ENCODE measurements at places on chromosomes 1 and 21.

GRCh38 chr1:201939148-201939547, 7.2 kb downstream of the LMOD1 start:
- no peak for DNase-seq
- no peaks in the 10 kb centered on the region for H3K4me1 ChIP-seq
- no peaks in the 10 kb centered on the region for H3K36me3 ChIP-seq
- no peak overlapping the region for H3K4me3 ChIP-seq
- H3K27me3 ChIP-seq = peaks cover 2% of the 10 kb centered on the region
- no peak overlapping the region for H3K27ac ChIP-seq

GRCh38 chr1:60978421-60979357, 103.7 kb upstream of the NFIA start:
- DNase-seq = peak; percentile 10
- H3K36me3 ChIP-seq = no peaks in the 10 kb centered on the region
- no peak overlapping the region for H3K27ac ChIP-seq
- no peak overlapping the region for H3K4me3 ChIP-seq
- peaks cover 4% of the 10 kb centered on the region for H3K27me3 ChIP-seq
- no peaks in the 10 kb centered on the region for H3K4me1 ChIP-seq

GRCh38 chr1:78471890-78472620, 18.7 kb upstream of the PTGFR start:
- H3K4me3 ChIP-seq = no peak overlapping the region
- no peaks in the 10 kb centered on the region for H3K4me1 ChIP-seq
- no peak overlapping the region for H3K27ac ChIP-seq
- H3K27me3 ChIP-seq = no peaks in the 10 kb centered on the region

DNA sequence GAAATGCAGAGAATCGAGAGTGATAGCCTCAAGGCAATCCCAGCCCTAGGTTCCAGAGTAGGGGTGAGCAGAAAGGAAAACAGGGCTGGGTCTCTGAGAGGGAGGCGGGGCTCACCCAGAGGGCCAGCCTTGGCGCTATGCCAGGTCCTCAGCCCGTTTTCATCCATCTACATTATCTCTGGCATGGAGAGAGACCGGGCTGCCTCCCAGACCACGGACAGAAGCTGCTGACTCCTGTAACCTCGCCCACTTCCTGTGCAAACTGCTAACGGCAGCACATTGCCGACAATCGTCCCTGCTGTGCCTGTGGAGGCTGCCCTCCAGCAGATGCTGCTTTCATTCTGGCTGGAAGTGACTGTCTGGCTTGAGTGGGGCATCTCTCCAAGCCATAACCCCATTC, 569.1 kb downstream of the NPHP4 start:
- H3K27ac ChIP-seq = no peak overlapping the region
- H3K36me3 ChIP-seq = no peaks in the 10 kb centered on the region
- DNase-seq = no peak
- no peak overlapping the region for H3K4me3 ChIP-seq

- no peaks in the 10 kb centered on the region for H3K36me3 ChIP-seq
- H3K4me3 ChIP-seq = no peak overlapping the region
- DNase-seq = no peak
- H3K27me3 ChIP-seq = no peaks in the 10 kb centered on the region
- no peaks in the 10 kb centered on the region for H3K4me1 ChIP-seq
- H3K27ac ChIP-seq = no peak overlapping the region
These were observed 53.1 kb upstream of the GPR37L1 start for GRCh38 chr1:202069662-202070061.

DNA sequence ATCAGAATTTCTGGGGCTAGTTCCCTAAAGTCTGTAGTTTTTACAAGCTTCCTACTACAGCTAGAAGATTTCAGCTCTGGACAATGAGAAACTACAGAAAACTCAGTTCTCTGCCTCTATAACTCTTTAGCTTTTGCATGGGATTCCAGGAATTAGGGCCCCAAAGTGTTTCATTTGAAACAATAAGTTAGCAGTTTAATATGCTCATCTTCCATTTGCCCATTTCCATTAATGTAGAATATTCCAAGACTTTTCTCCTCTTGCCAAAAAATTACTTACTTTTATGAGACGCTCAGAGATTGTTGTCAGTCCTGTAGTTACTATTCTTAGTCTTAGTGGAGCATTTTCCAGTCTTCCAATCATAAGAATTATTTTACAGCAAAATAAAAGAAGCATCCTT, 719.9 kb downstream of the ADGRL2 start:
- H3K36me3 ChIP-seq = no peaks in the 10 kb centered on the region
- DNase-seq = no peak
- no peaks in the 10 kb centered on the region for H3K27me3 ChIP-seq
- no peaks in the 10 kb centered on the region for H3K4me1 ChIP-seq
- H3K27ac ChIP-seq = no peak overlapping the region

GRCh38 chr1:21097729-21098128, 79.0 kb downstream of the EIF4G3 start:
- H3K27ac ChIP-seq = no peak overlapping the region
- no peaks in the 10 kb centered on the region for H3K4me1 ChIP-seq
- DNase-seq = no peak
- H3K4me3 ChIP-seq = no peak overlapping the region
- no peaks in the 10 kb centered on the region for H3K36me3 ChIP-seq

DNA sequence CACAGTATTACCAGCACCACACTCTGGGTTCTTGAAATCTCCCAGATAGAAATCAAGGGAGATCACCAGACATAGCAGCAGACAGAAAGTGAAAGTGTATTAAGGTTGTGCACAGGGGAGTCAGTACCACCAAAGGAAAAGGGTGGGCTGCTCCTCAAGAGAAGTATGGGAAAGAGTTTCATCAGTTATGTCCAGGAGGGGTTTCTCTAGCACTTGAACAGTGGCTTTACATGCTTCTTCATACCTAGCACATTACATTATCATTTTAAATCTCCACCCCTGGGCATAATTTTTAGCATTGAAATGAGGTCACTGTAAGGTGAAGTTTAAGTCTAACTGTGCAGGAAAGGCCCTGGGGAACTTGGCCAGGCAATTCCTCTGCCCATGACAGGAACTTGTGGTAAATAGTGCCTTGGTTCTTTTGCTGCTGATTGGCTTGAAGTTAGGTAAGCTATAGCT, 601.0 kb downstream of the NUF2 start:
- DNase-seq = no peak
- no peaks in the 10 kb centered on the region for H3K27me3 ChIP-seq

GRCh38 chr1:209249785-209250440, 333.6 kb upstream of the CAMK1G start:
- no peak for DNase-seq
- no peak overlapping the region for H3K27ac ChIP-seq
- no peaks in the 10 kb centered on the region for H3K36me3 ChIP-seq
- no peaks in the 10 kb centered on the region for H3K4me1 ChIP-seq
- H3K27me3 ChIP-seq = no peaks in the 10 kb centered on the region
- no peak overlapping the region for H3K4me3 ChIP-seq

GRCh38 chr1:3359756-3360440, 94.6 kb upstream of the ARHGEF16 start:
- H3K4me1 ChIP-seq = peaks cover 5% of the 10 kb centered on the region
- no peaks in the 10 kb centered on the region for H3K36me3 ChIP-seq
- no peak for DNase-seq
- no peak overlapping the region for H3K4me3 ChIP-seq

DNA sequence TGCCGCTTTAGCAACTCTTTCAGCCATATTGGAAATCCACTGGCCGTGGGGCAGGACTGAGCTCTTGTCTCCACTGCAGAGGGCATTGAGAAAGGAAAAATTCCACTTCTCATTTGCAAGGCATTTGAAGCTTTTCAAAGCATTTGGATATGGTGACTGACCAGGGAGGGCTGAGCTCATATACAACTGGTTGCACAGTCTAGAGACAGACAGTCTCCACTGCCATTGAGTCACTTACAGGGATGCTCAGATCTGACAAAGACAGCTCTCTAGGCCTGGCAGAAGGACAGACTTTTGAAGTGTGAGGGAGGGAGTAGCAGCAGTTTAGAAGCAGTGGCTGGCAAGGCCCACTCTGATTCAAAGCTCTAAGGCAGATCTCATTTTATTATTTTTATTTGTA, 24.2 kb downstream of the NCF2 start:
- no peak overlapping the region for H3K27ac ChIP-seq
- no peak overlapping the region for H3K4me3 ChIP-seq
- no peaks in the 10 kb centered on the region for H3K4me1 ChIP-seq
- no peaks in the 10 kb centered on the region for H3K27me3 ChIP-seq

- no peaks in the 10 kb centered on the region for H3K36me3 ChIP-seq
- DNase-seq = no peak
- no peaks in the 10 kb centered on the region for H3K4me1 ChIP-seq
- no peaks in the 10 kb centered on the region for H3K27me3 ChIP-seq
These were observed 329.4 kb upstream of the CHRM3 start for GRCh38 chr1:239056940-239057339.

GRCh38 chr1:197553281-197553680, 222.0 kb downstream of the DENND1B start:
- no peak overlapping the region for H3K27ac ChIP-seq
- no peaks in the 10 kb centered on the region for H3K27me3 ChIP-seq
- no peaks in the 10 kb centered on the region for H3K36me3 ChIP-seq
- H3K4me1 ChIP-seq = no peaks in the 10 kb centered on the region
- no peak overlapping the region for H3K4me3 ChIP-seq

DNA sequence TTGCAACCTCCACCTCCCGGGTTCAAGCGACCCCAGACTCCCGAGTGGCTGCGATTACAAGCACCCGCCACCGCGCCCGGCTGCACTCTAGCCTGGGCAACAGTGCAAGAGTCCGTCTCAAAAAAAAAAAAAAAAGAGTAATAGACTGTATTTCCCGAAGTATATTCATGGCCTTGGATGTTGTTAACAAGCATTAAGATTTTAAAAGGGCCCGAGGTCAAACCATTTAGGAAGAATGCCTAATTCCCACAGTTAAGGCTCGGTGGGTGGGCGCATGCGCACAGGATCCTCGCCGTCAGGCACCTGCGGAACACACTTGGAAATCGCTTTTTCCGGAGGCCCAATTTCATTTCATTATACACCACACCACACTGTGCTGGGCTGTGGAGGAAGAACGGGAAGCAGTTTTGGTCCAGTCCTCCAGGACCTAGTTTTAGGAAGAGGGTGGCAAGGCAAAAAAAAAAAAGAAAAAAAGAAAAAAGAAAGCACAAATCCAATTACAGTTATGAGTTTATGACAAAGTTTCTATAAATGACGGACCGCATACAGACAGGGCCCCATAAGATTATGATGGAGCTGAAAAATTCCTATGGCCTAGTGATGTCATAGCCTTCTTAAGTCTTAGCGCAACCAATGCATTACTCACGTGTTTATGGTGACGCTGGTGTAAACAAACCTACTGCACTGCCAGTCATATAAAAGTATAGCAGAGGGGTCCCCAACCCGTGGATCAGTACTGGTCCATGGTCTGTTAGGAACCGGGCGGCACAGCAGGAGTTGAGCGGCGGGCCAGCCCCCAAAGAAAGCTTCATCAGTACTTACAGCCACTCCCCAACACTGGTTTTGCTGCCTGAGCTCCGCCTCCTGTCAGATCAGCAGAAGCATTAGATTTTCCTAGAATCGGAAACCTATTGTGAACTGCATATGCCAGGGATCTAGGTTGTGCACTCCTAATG, 38.2 kb downstream of the H3-3A start:
- H3K27ac ChIP-seq = no peak overlapping the region
- H3K4me3 ChIP-seq = peak overlapping the region; percentile 45
- H3K4me1 ChIP-seq = no peaks in the 10 kb centered on the region
- H3K36me3 ChIP-seq = no peaks in the 10 kb centered on the region

- H3K27me3 ChIP-seq = no peaks in the 10 kb centered on the region
- H3K27ac ChIP-seq = no peak overlapping the region
- no peak overlapping the region for H3K4me3 ChIP-seq
- no peaks in the 10 kb centered on the region for H3K36me3 ChIP-seq
These were observed 26.2 kb upstream of the CNN3 start for GRCh38 chr1:94953107-94953506.

DNA sequence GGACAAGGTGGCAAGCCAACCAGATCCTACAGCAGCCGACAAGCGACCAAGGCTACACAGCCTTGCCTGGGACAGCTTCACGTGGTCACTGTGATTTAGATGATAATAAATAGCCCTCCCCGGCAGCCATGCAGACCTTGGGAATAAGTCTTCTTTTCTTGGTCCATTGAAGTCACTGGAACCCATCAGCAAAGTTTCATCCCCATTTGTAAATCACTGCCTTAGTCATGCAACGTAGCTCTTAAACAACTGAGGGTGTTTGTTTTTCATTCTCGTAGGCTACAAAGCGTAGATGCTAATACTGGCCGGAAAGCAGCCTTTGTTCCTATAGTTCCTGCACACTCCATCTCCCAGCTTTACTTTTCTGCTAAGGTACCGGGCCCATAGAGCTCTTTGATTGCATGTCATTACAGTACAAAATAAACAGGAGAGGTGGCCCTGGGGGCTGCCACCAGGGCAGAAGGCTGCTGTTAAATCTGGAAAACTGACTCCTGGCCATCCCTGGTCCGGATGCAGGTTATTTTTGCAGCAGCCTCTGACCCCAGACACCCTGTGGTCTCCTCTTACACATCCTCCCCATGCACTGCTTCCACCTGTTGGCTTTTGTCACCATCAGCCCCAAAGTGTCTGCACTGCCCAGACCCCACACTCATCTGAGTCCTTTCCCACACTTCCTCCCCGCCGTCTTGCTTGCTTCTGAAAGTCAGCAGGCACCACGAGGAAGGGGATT, 105.5 kb downstream of the TOMM20 start:
- peak overlapping the region; percentile 86 for H3K27ac ChIP-seq
- H3K4me1 ChIP-seq = peaks cover 26% of the 10 kb centered on the region
- DNase-seq = no peak
- no peaks in the 10 kb centered on the region for H3K27me3 ChIP-seq
- H3K36me3 ChIP-seq = no peaks in the 10 kb centered on the region

GRCh38 chr1:224495866-224496265, 61.3 kb upstream of the WDR26 start:
- H3K36me3 ChIP-seq = no peaks in the 10 kb centered on the region
- H3K27me3 ChIP-seq = no peaks in the 10 kb centered on the region
- DNase-seq = no peak
- peaks cover 25% of the 10 kb centered on the region for H3K4me1 ChIP-seq

DNA sequence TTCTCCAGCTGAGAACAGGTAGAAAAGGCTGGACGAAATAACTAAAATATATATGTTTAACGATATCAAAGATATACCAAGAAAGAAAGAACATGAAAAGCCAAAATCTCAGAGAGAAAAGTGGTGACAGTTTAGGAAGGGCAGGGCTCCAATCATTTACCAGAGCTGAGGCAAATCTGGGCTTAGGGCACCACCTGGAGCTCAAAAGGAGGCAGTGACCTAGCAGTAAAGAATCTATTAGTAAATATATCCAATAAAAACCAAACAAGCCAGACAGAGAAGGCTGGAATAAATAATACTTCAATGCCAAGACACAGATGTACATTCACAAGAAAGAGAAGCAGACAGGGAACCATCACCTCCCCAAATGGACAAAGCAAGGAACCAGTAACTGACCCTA, 43.5 kb downstream of the CHIA start:
- H3K4me3 ChIP-seq = no peak overlapping the region
- no peak overlapping the region for H3K27ac ChIP-seq
- no peaks in the 10 kb centered on the region for H3K36me3 ChIP-seq
- H3K27me3 ChIP-seq = no peaks in the 10 kb centered on the region
- no peak for DNase-seq

GRCh38 chr1:14015917-14016316, 315.9 kb downstream of the PRDM2 start:
- no peak overlapping the region for H3K4me3 ChIP-seq
- no peak overlapping the region for H3K27ac ChIP-seq
- H3K4me1 ChIP-seq = no peaks in the 10 kb centered on the region
- no peak for DNase-seq
- 0 out of 2 replicates have a peak, but pooled peaks cover 3% of the 10 kb centered on the region for H3K27me3 ChIP-seq

- H3K27me3 ChIP-seq = no peaks in the 10 kb centered on the region
- H3K36me3 ChIP-seq = no peaks in the 10 kb centered on the region
- H3K4me3 ChIP-seq = no peak overlapping the region
- no peak overlapping the region for H3K27ac ChIP-seq
These were observed 119.6 kb downstream of the LRRC53 start for GRCh38 chr1:74392840-74393239.

GRCh38 chr1:34186741-34187494, 10.2 kb downstream of the C1orf94 start:
- H3K27ac ChIP-seq = no peak overlapping the region
- peaks cover 2% of the 10 kb centered on the region for H3K27me3 ChIP-seq
- no peak for DNase-seq
- no peaks in the 10 kb centered on the region for H3K4me1 ChIP-seq
- no peaks in the 10 kb centered on the region for H3K36me3 ChIP-seq

Measured in Panc1 (cell line).